SIG-M5 (cell line): ENCODE measurements at places on chromosomes 6 and 20.

DNA sequence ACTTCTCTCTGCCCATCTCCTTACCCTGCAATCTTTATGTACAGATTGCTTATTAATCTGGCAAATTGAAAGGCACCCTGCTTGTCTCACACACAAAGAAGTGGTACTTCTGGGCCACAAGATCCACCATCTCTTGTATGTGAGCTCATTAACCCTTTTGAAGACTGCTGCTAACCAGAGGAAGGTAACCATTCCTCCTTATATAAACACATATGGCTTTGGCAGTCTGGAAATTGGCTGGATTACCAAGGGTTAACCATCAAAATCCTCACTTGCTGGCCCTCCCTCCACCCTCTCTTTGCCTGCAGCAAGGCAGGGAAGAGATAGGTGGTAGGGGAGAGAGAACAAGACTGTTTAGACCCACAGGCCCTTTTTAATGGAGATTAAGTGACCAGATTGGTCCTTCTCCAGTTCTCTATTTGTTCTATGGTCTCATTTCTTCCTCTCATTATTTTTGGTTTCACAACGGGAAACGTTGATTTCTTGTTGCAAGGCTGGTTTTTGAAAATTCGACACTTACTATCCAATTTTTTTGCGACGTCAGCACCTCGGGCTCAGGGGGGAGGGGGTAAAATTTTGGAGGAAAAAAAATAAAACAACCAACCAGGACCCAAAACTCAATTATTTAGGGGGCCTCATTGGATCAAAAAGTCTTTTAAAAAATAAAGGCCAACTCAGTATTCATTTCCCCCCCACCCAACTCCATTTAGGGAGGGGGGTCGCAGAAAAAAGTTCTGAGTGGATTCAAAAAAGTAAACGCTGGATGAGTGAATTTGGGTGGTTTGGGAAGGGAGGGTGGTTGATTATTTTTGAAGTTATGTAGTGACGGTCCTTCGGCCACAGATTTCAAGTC, 859 bp downstream of the PPP1R10 start:
- DNase-seq = no peak

- no peak for DNase-seq
Observed at GRCh38 chr6:71544028-71544427, 255.4 kb downstream of the OGFRL1 start.

- DNase-seq = no peak
Observed at GRCh38 chr6:3711776-3712175, 39.7 kb downstream of the PXDC1 start.

GRCh38 chr20:43739148-43739749, 12.4 kb upstream of the GTSF1L start:
- DNase-seq = no peak

GRCh38 chr6:151370509-151371078, 20.8 kb downstream of the ZBTB2 start:
- no peak for DNase-seq

- no peak for DNase-seq
Observed at GRCh38 chr6:44477293-44477894, 89.9 kb downstream of the CDC5L start.

- no peak for DNase-seq
Observed at GRCh38 chr6:154223296-154223695, 133.3 kb downstream of the IPCEF1 start.
